Karpas-422 (cell line): ENCODE measurements at places on chromosomes 4 and X.

DNA sequence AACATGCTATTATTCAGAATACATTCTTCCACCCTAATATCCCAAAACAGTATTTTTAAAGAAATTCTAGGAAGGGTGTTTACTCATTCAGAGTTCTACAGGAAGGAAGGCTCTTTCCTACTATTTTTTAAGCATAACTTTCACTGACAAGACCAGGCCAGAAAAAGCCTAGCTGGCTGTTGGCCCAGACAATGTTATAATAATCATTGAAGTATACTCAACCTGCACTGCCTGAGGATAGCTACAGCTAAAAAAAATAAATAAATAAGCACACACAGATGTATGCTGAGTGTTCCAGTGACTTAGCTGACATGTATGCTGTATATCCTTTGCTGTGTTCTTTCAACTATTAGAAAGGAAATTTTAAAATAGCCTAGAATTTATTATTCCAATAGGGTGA is 145.8 kb upstream of the SPRY1 start:
- DNase-seq: peak; percentile 12

- DNase-seq: no peak
These were observed 84.8 kb downstream of the TMEM164 start for GRCh38 chrX:110087485-110088356.

GRCh38 chrX:134254511-134254910 is 17.5 kb downstream of the CCDC160 start:
- no peak for DNase-seq

GRCh38 chrX:70504772-70505450 is 60.3 kb downstream of the DLG3 start:
- DNase-seq: no peak

- DNase-seq: no peak
These were observed 35.5 kb upstream of the AMELX start for GRCh38 chrX:11257711-11258110.

DNA sequence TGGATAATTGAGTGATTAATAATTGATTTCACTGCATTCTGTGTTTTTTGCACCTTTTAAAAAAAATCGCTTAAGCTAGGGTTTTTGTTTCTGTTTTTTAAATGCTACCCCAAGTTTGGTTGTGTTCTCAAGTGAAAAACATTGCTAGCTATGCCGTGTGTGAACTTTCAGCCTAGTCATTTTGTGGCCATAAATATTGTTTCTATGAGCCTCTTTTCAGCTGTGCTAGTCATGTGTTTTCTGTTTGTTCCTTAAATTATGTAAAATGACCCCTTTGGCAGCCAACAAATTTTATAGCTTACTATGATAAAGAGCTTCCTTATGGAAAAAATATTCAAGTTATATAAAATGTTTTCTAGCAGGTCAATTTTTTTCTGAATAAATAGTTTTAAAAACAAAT is 59.1 kb downstream of the GALNT7 start:
- no peak for DNase-seq

- no peak for DNase-seq
These were observed 19.1 kb upstream of the CISD2 start for GRCh38 chr4:102849579-102850104.

DNA sequence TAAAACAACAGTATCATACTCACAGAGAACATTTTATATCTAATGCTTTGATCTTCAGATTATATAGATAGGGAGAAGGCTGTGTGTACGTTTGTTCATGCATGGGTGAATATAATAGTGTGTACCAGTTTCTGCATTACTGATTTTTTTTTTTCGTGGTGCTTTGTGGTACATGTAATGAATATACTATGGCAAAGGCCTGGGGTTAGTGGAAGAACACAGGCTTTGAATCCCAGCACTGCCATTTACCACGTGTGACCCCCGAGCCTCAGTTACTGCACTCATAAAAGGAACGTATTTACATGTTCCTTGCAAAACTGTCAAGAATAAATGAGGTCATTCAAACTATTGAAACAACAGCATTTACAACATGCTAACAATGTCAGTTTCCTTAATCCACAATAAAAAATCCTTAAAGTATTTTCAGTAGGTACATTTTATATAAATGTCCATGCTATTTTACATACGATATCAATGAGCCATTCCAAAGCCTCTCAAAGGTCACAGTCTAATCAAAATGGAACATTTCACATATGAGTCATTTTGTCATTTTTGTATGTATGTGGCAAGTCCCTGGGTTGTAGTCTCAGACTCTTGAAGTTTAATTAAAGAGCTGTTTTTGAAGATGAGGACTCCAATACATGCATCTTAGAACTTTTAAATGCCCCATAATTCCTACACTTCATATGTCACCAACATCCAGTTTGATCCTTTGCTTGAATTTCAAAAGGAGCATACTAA is 242.8 kb downstream of the PPP3CA start:
- no peak for DNase-seq

DNA sequence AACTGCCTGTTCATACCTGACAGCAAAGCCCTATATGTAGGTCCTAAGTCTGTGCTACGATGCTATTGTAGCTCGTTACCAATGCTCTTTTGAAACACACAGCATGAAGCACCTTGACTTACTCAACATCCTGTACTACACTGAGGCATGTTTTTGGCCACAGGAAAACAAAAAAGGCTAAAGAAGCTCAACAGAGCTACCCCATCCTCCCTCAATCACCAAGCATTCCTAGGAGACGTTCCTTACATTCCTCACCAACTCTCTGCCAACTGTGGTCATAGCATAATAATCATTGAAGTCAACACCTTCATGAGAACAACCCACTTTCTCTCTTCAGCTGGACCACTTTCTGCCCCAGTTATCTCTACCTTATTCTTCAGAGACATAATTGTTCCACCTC is 73.7 kb upstream of the SLC25A43 start:
- no peak for DNase-seq

DNA sequence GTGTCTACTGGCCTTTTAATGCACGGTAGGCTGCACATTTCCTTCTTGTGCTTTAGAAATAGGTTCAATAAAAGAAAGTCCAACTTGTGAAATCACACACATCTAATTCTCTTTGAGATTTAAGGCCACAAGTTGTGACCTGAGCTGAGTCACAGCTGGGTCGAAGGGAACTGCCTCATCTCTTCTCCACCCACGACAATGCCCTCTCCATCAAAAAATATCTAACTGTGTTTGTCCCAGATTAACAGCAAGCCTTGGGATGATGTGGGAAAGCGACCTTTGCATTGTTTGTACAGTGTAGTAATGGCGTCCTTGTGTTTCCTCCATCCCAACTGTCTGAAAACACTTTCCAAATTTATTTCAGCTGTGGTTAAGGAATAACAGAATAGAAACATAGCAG is 168.9 kb downstream of the AMELX start:
- DNase-seq: no peak

DNA sequence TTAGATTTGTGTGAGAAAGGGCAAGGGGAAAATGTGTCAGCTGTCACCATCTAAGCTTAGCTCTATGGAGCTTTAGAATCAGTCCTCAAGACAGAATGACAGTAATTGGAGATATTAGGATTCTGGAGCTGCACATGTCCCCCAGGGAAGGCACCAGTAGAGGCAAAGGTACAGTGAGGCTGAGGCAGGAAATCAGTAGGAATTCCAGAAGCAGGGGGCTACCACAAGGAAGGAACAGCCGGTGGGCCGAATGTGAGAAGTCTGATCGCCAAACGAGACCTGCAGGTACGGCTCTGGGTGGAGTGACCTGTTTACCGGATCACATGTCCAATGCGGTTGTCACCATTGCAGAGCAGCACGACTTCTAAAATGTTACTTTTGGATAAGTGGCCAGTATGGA is 52.6 kb downstream of the RNF150 start:
- DNase-seq: no peak

- no peak for DNase-seq
These were observed 87.9 kb downstream of the ATP10D start for GRCh38 chr4:47572981-47573380.

GRCh38 chrX:13535376-13536165 is 33.8 kb upstream of the EGFL6 start:
- DNase-seq: no peak

GRCh38 chr4:184845367-184846021 is 19.7 kb upstream of the ACSL1 start:
- DNase-seq: no peak

GRCh38 chrX:153828308-153828707 is 2.0 kb downstream of the PDZD4 start:
- no peak for DNase-seq

DNA sequence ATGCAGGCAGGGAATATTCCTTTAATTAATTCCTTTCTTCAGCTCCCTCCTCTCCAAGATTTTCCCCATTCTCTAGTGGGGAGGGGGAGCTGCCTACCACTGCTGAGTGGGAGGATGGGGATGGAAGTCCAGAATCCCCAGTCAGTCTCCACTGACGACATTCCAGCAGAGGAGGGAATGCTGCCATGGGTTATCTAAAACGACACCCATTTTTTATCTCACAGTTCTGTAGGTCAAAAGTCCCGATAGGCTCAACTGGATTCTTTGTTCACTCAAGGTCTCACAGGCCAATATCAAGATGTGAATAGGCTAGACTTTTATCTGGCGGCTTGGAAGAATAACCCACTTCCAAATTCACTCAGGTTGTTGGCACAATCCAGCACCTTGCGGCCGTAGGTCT is 64.4 kb downstream of the SH3KBP1 start:
- no peak for DNase-seq

DNA sequence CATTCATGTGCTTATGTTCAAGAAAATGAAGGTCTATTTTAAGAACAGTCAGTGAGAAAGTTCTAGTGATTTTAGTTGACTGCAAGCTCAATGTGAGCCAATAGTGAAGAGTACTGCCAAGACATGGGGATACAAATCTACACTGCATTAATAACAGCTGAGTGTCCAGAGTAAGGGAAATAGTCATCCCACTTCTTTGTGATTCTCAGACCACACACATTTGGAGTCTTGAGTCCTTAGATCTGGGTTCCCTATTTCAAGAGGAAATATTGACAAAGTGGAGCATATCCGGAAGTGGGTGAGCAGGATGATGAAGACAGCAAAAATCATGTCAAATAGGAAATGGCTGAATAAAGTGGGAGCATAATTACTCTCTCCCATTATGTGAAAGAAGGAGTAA is 171.1 kb downstream of the LARP7 start:
- DNase-seq: no peak

GRCh38 chr4:56464581-56464980 is 2.8 kb upstream of the SRP72 start:
- DNase-seq: no peak

GRCh38 chr4:141403782-141404181 is 183.1 kb downstream of the ZNF330 start:
- no peak for DNase-seq

DNA sequence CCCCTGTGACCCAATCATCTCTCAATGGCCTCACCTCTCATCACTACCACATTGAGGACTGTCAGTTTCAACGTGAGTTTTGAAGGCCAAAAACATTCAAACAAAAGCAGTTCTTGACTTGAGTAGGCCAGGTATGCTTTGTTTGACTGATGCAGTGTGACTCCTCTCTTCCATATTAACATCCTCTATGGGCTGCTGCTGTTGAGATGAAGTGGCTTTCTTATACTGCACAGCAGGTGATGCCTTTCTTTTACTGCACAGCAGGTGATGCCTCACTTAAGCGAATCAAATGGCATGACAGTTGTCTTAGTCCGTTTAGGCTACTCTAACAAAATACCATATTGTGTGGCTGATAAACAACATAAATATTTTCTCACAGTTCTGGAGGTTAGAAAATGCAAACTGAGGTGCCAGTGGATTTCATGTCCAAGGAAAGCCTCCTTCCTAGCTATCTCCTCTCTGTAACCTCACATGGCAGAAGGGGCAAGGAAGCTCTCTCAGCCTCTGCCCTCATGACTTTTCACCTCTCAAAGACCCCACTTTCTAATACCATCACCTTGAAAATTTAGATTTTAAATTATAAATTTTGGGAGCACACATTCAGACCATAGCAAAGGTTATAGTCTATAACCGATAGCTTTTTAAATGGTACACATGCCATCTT is 2267.9 kb upstream of the AGA start:
- DNase-seq: no peak

- DNase-seq: no peak
These were observed 178.7 kb upstream of the RBPJ start for GRCh38 chr4:26141911-26142638.

DNA sequence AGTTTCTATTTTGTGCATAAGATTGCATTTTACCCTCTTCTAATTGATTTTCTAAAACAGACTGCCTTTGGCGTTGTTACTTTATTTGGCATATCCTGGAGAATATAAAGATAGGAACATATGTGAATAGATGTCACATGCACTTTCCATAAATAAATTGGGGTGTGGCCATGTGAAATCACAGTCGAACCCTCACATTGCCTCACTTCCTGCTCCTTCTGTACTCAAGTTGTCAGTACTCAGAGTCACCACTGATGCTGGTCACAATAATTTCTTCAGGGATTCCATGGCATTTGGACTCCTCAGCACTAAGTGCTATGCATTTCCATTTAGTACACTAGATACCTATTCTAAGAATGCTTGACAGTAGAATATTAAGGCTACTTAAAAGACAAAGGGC is 1.4 kb upstream of the EMCN start:
- no peak for DNase-seq

GRCh38 chr4:26369581-26369980 is 48.8 kb downstream of the RBPJ start:
- no peak for DNase-seq

DNA sequence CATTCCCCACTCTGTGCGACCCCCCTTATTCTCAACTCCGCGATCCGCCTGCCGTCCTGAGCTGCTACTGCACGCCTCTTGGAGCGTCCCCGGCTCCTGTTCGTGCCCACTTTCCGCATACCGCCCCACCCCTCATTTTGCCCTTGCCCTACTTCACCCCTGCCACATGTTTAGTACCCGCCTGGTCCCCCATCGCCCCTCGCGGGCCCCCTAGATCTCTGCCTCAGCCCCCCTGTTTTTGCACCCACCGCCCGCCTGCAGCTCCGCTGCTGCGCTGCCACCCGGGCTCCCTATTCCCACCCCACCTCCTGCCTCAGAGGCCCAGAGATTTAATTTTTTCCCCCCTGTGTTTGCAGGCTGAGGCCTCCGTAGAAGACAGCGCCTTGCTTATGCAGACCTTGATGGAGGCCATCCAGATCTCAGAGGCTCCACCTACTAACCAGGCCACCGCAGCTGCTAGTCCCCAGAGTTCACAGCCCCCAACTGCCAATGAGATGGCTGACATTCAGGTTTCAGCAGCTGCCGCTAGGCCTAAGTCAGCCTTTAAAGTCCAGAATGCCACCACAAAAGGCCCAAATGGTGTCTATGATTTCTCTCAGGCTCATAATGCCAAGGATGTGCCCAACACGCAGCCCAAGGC is 1.4 kb downstream of the MAGED1 start:
- no peak for DNase-seq

DNA sequence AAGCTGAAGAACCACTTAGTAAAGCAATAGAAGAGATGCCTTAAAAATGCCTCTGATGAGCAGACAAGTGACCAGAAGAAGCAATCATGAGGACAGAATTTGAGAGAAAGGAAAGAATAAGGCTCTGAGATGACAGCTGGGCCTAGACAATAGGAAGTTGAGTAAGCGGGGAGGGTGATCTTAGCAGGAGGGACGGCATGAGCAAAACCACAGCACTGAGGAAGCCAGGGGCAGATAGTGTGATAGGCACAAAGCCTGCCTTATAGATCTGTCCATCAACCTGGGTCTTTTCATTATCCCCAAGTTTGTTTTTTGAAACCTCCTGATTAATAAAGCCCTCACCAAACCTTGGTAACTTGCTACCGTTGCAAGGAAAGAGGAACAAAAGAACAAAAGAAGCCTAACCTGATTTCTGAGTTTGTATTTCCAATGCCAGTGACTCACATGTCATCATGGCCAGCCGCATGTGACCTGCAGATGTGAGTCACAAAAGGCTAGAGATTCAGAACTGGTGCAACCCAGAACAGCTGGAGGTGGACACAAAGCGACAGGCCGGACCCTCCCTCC is 55.7 kb upstream of the PPARGC1A start:
- no peak for DNase-seq
